ENCODE measurements at places on chromosomes 2 and 18.

GRCh38 chr2:106953779-106954178 lies 67.8 kb upstream of the ST6GAL2 start:
- H3K27me3 ChIP-seq: peaks cover 62% of the 10 kb centered on the region
- no peaks in the 10 kb centered on the region for H3K4me1 ChIP-seq
- no peak overlapping the region for H3K4me3 ChIP-seq
- H3K27ac ChIP-seq: no peak overlapping the region
- H3K36me3 ChIP-seq: no peaks in the 10 kb centered on the region
- DNase-seq: no peak

- no peaks in the 10 kb centered on the region for H3K36me3 ChIP-seq
- peaks cover 8% of the 10 kb centered on the region for H3K4me1 ChIP-seq
- H3K4me3 ChIP-seq: no peak overlapping the region
- H3K27me3 ChIP-seq: no peaks in the 10 kb centered on the region
- no peak overlapping the region for H3K27ac ChIP-seq
- no peak for DNase-seq
These were observed 3.1 kb upstream of the CSRNP3 start for GRCh38 chr2:165466386-165466785.

DNA sequence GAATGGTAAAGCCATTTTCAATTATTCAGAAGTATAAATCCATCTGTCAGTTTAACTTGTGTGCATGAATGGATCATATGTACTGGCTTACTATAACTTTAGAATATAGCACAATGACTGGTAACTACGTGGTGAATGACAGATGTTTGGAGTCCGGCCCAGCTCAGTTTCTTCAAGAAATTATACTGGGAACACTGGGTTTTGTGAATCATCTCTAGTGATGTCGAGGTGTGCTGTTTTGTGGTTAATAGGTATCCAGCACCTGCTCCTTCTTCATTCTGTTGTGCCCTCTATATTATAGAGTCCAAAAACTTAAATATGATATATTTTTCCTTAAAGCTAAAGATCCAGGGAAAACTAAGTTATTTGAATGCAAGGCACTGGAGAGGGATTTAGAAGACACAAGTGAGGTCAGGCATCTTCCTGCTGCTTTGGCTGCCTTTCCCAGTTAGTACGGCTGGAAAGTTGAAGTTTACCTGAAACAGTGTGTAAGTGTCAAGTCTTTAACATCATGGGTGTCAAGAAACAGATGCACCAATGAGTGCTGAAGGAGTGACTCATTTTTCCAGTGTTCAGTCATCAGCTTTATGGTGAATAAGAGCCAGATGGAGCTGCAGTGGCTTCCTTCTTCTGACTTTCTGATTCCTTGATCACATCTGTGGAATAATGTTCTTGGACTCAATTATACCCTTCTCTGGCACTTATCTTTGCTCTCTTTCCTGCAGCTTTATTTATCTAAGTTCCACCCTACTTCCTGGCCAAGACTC lies 1079.5 kb upstream of the CELF4 start:
- no peaks in the 10 kb centered on the region for H3K27me3 ChIP-seq
- H3K27ac ChIP-seq: no peak overlapping the region
- H3K4me1 ChIP-seq: no peaks in the 10 kb centered on the region
- no peak for DNase-seq
- H3K36me3 ChIP-seq: no peaks in the 10 kb centered on the region

DNA sequence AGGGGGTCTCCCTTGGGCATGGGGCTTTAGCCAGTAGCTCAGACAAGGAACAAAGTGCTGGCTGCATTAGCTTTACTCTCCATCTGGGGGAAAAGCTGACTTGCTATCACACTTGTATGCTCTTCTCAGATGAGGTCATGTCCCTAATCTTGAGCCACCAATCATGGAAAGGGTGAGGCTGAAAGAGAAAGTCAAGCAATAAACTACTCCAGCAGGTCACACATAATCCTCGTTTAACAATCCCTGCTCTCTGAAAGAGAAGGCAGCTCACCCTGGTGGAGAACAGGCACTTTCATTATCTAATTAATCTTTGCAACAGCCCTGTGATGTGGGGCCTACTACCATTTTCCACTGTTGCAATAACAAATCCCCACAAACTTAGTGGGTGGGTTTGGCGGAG lies 129.7 kb upstream of the CAPN13 start:
- H3K4me1 ChIP-seq: no peaks in the 10 kb centered on the region
- no peak overlapping the region for H3K4me3 ChIP-seq
- H3K36me3 ChIP-seq: no peaks in the 10 kb centered on the region
- no peaks in the 10 kb centered on the region for H3K27me3 ChIP-seq

GRCh38 chr18:6486764-6487426 lies 72.2 kb upstream of the L3MBTL4 start:
- no peak overlapping the region for H3K27ac ChIP-seq
- DNase-seq: no peak
- no peaks in the 10 kb centered on the region for H3K36me3 ChIP-seq
- H3K4me3 ChIP-seq: no peak overlapping the region
- no peaks in the 10 kb centered on the region for H3K27me3 ChIP-seq
- no peaks in the 10 kb centered on the region for H3K4me1 ChIP-seq

DNA sequence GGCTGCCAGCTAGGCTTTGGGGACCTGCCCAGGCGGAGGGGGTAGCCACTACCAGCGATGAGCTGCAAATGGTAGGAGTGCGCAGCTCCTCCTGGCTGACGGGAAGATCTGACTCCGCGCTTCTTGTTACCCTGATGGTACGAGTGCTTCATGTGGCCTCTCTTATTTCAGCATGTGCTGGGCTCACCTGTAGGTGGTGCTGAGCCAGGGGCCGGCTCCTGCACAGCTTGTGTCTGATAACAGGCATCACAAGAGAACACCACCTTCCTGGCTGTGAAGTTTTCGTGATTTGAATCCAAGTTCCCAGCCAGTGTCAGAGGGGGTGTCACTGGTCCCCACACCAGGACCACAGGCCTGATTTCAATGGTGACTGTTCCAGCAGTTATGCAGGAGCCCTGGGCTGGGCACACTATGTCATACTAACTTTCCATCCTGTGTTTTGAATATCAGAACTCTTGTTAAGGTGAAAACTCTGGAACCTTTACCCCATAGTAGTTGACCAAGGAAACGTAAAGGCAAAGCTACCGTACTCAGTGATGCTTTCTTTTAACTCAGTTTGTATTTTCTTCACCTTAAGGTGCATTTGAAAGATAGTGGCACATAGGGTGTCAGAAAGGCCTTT lies 28.0 kb downstream of the APCDD1 start:
- no peak overlapping the region for H3K4me3 ChIP-seq
- H3K4me1 ChIP-seq: no peaks in the 10 kb centered on the region
- H3K27me3 ChIP-seq: no peaks in the 10 kb centered on the region
- H3K36me3 ChIP-seq: no peaks in the 10 kb centered on the region

- no peak overlapping the region for H3K4me3 ChIP-seq
- no peak overlapping the region for H3K27ac ChIP-seq
- H3K4me1 ChIP-seq: no peaks in the 10 kb centered on the region
These were observed 293.5 kb downstream of the ARHGAP15 start for GRCh38 chr2:143422681-143423080.

- no peak for DNase-seq
- H3K36me3 ChIP-seq: no peaks in the 10 kb centered on the region
- H3K27ac ChIP-seq: no peak overlapping the region
- H3K27me3 ChIP-seq: no peaks in the 10 kb centered on the region
These were observed 116.5 kb upstream of the SPATS2L start for GRCh38 chr2:200189964-200190363.

- no peak overlapping the region for H3K27ac ChIP-seq
- DNase-seq: no peak
- H3K4me3 ChIP-seq: no peak overlapping the region
- H3K4me1 ChIP-seq: no peaks in the 10 kb centered on the region
- H3K36me3 ChIP-seq: no peaks in the 10 kb centered on the region
- no peaks in the 10 kb centered on the region for H3K27me3 ChIP-seq
These were observed 153.3 kb upstream of the HNRNPA3 start for GRCh38 chr2:177059293-177059692.

DNA sequence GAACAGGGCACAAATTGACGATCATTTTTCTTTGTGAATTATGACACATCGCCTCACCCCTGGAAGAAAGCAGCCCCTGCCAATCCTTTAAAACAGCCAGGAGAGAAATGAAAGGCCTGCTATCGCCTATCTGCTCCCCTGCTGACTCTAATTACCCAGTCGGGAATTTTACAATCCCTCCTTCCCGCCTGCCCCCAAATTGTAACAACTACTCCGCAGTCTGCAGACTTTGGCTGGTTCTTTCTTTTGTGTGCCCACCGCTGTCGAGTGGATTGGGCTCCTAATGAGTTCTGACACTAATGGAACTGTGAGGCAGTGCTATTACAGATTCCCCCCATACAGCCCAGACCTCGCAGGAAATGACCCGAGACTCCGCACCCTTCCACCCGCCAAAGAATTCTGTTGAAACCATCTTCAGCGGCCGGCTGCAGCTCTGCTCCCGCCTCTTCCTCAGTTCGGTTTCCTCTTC lies 281.2 kb upstream of the PARD3B start:
- H3K36me3 ChIP-seq: no peaks in the 10 kb centered on the region
- no peak overlapping the region for H3K27ac ChIP-seq
- no peak for DNase-seq
- no peak overlapping the region for H3K4me3 ChIP-seq
- peaks cover 22% of the 10 kb centered on the region for H3K27me3 ChIP-seq

- H3K4me1 ChIP-seq: peaks cover 20% of the 10 kb centered on the region
- H3K4me3 ChIP-seq: no peak overlapping the region
- no peak overlapping the region for H3K27ac ChIP-seq
- DNase-seq: no peak
These were observed 99.0 kb upstream of the MCFD2 start for GRCh38 chr2:47014564-47015051.

All from cardiac muscle cell (in vitro differentiated cells and primary cell).